AG04449 (cell line): ENCODE measurements at places on chromosomes 5 and 9.

GRCh38 chr5:83551821-83552220, 80.3 kb downstream of the VCAN start:
- DNase-seq = no peak

DNA sequence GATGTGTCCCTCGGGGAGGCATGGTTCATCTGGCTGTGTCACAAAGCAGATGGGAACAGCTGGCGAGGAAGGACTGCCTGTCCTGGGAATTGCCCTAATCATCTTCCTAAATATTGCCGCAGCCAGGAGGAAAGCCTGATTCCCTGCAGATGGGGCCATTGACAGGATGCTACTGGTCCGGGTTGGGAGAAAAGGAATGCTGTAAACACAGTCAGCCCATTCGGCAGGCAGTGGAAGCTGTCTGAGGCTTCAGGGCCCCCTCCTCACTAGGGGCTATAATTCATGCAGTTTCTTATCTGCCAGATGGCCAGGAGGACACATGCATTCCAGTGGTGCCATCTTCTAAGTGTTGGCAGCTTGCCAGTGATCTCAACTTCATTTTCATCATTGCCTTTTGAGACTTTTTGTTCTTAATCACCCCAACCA, 110.3 kb downstream of the KCNIP1 start:
- no peak for DNase-seq

DNA sequence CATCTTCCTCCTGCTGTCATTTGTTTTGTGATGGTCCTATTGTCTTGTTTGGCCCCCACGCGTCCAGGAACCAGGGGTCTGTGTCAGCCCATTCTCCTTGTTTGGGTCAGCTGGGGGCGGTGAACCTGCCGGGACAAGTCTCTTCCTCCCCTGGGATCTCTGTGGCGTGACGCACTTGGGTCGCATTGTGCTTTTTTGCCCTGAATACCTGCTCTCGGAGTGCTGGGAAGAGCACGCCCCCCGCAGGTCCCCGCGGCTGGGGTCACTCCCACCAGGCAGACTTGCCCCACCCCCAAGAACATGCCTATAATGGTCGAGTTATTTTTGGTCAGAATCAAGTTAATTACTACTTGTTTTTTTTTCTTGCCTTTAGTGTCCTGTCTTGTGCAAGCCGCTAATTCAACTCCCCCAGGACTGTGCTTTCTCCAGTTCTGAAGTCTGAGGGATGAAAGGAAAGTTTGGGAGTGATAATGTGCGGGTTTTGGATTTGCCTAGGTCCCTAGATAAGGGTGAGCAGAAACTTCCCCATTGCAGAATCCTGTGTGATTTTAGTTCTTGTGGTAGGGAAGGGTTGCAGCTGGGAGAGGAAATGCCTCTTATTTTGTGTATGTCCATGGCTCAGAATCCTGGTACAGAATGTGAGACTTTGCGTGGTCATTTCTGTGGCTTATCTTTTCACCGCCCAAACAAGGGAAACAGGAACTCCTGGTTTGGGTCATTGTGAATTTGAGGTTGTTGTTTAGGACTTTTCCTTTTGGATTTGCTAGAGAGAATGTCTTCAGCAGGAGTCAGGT, 789 bp downstream of the ACER2 start:
- DNase-seq = no peak

- DNase-seq = no peak
Measured at GRCh38 chr5:35618781-35619180, 1.1 kb downstream of the SPEF2 start.

DNA sequence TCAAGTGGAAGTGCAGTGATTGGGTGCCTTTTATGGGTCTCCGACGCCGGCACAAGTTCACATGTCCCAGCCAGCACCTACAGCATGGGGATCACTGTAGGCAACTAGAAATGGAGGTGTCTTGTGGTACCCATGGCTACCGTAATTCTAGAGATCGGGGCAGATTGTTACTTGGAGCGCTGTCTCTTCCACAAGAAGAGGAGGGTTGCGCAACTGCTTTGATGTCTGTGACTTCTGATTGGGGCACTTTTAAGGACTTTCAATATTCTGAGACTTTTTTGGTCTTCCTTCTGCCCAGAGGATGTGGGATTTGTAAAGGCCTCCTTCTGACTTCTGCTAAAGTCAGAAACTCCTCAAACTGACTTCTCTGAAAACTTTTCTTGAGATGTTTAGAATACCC, 41.9 kb downstream of the GLRX start:
- DNase-seq = no peak

- DNase-seq = no peak
Measured at GRCh38 chr5:108421713-108422112, 39.8 kb upstream of the FBXL17 start.

GRCh38 chr9:122978601-122979000, 37.8 kb downstream of the RABGAP1 start:
- no peak for DNase-seq

- DNase-seq = no peak
Measured at GRCh38 chr5:61330341-61330844, 1.7 kb upstream of the ZSWIM6 start.

- DNase-seq = peak; percentile 83
Measured at GRCh38 chr5:67301285-67301903, 104.8 kb upstream of the CD180 start.

DNA sequence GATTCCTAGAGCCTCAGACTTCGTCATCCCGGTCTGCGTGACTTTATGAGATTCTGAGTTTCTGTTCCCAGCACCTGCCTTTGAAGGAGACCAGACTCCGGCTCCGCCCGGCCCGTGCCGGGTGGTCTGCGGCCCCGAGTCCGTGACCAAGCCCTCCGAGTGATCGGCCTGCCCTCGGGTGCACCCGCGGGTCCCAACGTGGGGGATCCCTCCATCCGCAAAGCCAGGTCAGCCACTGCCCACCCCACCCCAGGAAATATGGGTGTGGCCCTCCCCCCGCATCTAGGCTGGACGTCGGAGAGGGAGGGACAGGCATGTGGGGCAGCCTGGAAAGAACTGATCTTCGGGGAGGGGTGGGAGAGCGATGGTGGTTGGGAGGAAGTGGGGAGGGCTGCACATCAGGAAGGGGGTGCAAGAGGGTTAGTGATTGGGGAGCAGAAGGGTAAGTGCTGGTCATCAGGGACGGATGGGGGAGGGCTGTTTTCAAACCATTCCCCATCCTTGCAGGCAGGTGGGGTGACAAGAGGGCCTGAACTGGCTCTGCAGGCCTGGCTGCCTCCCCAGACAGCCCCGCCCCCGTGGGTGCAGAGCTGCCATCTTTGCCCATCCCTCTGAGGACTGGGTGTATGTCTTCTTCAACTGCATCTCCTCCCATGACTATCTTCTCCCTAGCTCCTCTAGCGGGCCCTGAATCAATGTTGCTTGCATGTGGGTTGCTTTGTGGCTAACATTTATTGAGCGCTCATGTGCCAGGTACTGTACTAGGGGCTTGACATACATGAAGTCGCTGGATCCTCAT, 747 bp downstream of the LRSAM1 start:
- DNase-seq = no peak

- DNase-seq = no peak
Measured at GRCh38 chr5:128380337-128380736, 157.7 kb downstream of the FBN2 start.

DNA sequence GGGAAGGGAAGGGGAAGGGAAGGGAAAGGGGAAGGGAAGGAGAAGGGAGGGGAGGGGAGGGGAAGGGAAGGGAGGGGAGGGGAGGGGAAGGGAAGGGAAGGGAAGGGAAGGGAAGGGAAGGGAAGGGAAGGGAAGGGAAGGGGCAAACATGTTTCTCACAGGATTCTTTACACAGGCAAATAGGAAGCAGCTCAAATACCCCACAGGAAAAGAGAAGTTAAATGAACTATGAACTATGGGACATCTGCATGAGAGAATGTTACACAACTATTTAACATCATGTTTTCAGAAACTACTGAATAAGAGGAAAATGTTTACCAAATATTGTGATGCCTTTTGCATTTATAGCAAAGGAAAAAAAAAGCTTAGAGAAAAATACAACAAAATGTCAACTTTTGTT, 125.4 kb upstream of the SLC30A5 start:
- DNase-seq = no peak

- DNase-seq = no peak
Measured at GRCh38 chr5:76524868-76525267, 98.3 kb downstream of the F2RL2 start.

DNA sequence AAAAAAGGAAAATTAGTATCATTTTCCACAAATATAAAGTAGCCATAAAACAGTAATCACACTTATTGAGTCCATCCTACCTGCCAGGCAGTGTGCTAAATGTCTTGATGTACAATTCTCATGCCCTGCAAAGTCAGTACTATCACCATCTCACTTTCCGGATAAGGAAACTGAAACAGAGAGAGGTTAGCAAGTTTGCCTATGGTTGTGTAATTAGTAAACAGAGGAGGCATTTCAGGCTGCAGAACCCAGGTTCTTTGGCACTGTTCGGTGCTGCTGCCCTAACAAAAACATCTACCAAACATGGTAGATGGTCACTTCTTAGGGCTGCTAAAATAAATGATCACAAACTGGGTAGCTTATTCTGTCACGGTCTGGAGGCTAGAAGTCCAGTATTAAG, 22.6 kb downstream of the PLAC8L1 start:
- DNase-seq = no peak

DNA sequence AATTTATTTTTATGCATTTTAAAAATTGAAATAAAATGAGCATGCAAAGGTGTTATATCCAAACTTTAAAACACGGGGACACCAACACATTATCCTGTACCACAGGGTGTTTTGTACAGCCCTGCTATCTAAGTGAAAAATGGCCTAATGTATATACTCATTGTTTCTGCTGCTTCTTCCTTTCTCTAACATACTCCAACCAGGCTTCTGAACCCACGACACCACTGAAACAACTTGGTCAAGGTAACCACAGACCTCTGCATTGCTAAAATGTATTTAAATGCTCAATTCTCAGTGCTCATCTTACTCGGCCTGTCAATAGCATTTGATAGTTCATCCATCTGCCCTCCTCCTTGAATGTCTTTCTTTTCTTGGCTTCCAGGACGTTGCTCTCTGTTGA, 48.3 kb downstream of the DENND1A start:
- DNase-seq = no peak

GRCh38 chr9:120265791-120266190, 314.2 kb downstream of the CDK5RAP2 start:
- DNase-seq = no peak

DNA sequence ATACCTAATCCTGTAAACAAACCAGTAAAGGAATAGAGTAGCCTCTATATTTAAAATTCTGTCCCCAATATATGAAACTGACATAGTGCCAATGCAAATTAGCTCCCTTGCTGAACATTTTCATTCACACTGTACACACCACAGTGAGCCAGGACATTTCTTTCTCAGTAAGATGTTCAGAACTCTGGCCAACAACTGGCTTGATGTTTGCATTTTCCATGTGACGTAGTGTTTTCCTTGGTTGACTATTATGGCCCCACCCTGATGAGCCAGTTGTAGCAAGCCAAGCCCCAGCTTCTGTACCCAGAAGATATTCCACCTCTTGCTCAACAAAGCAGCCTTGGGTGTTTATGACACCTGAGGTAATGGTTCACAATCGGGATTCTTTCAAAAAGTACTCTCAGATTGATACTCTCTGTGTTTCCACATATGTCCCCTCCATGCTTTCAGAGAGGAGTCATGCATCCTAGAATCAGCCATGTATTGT, 17.7 kb upstream of the ANXA1 start:
- DNase-seq = no peak

GRCh38 chr5:10756549-10756948, 4.5 kb downstream of the DAP start:
- DNase-seq = peak; percentile 44

DNA sequence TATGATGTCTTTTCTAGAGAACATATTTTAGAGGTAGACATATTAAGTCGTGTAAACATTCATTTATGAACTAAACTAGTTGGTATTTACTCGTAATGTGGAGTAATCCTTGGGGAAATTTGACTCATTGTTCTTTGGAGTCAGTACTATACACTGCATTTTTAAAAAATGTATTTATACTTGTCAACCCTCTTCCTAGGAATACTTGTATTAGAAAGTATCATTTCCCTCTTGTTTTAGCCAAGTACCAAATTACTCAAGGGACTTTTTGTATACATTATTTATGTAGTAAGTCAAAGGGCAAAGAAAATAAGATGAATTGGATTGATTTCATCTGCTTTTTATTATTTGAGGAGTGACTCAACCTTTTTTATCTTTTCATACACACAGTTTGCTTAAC, 248.1 kb upstream of the IZUMO3 start:
- no peak for DNase-seq

- no peak for DNase-seq
Measured at GRCh38 chr9:22124263-22125011, 115.3 kb upstream of the CDKN2B start.

DNA sequence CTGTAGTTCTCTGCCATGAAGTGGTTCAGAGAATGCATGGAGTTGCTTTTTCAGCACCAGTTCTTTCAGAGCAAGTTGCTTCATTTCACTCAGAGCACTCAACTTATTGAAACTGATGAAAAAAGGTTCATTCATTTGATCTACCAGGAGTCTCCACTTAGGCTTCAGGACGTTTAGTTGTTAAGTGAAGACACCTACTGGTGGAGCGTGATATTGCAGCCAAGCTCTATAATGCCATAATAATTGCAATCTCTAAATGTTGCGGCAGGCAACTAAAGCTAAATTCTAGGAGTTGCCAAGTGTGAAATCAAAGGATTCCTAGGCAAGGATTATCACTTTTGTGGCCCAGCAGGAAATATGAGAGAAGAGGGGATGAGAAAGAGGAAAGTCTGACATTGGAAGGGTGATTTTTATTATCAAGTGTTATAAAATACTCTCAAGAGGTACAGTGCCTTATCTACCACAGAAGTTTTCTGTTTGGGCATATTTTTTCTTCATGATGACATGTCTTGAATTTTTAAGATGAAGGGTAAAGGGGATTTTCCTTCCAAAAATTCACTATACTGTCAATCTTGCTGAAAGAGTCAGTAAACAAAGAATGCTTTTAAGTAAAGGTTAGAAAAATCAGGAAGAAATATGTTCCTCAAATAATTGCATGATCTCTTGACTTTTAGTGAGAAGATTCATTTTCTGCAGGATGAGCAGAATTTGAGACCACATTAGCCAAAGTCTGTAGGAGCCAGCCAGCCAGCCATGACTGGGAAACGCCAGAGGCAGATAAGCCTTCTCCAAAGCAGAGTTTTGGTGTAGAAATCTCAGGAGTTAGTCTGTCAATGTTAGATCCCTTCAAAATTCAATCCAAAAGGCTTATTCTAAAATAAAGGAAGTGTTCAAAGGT, 83.4 kb downstream of the SH3PXD2B start:
- DNase-seq = no peak

- DNase-seq = no peak
Measured at GRCh38 chr9:112900901-112901300, 10.2 kb upstream of the SLC46A2 start.

DNA sequence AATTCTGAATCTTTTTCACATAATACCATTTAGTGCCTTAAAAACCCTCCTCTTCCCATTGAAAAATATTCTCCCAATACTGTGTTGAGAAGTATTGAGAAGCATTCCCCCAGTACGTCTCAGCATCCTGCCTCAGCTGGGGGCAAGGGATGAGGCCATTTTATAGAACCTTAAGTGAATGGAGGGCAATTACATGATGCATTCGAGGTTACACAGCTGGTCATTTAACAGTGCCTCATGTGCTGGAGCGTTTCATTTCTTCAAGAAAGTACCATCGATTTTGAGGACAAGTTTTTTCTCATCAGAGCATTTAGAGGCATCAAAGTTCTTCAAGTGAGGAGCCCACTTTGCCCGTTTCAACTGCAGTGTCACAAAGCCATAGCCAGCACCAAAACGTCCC, 135.6 kb downstream of the DOCK2 start:
- DNase-seq = no peak

- DNase-seq = no peak
Measured at GRCh38 chr5:92992073-92992472, 588.9 kb downstream of the NR2F1-AS1 start.

- DNase-seq = no peak
Measured at GRCh38 chr9:114805670-114806525, at the start of gene TNFSF15. Gene TNFSF15, minus strand, starts transcription at chr9:114806039. Its CDS starts 27 bp downstream, at chr9:114806012.

- no peak for DNase-seq
Measured at GRCh38 chr9:117276444-117276843, 138.4 kb downstream of the ASTN2 start.
